ENCODE measurements at places on chromosomes 3 and 15.
A peak's percentile ranks its signal among the peaks of the same experiment; 100 is the strongest.

DNA sequence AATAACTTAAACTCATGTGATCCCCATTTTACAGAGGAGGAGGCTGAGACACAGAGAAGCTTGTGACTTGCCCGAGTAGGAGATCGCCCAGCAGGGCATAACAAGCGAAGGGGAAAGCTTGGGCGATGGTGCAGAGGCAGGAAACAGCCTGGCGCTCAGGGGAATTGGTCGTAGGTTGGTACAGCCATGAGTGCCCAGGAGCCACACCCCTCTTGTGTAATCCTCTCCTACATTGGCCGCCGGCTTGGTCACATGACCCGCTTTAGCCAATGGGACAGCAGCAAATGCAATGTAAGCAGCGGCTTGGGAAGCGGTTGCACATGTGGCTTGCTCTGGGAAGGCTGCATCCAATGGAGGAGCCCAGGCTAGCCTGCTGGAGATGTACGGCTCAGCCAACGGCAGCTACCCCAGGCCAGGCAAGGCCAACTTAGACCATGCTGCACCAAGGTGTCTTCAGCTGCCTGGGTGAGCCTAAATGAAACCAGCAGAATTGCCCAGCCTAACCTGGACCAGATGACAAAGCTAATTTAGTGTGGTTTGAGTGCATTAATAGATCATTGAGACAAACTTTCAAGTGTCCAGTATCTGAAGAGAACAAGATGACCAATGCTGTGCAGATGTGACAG lies 50.3 kb upstream of the SLC6A6 start:
- no peak for DNase-seq

DNA sequence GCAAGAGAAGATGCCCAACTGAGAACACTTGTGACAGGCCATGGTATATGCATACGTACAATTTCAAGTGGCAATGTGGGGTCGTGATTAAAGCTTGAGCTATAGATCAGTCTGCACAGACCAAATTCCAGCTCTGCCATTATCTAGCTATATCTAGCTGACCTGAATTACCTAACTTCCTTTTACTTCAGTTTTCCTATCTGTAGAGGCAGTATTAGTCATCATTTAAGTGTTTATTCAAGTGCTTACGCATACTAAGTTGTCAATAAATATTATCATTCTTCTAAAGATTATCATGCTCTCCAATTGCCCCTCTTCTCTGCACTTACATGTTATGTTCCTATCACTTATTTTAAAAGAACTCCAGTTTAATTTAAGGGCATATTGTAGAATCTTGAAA lies 87.9 kb downstream of the ARPP21 start:
- no peak for DNase-seq

- DNase-seq = no peak
Observed at GRCh38 chr3:48215876-48216275, 7.4 kb upstream of the CAMP start.

- peak; percentile 19 for DNase-seq
Observed at GRCh38 chr15:100879061-100879463, 569 bp upstream of the ALDH1A3 start.

- no peak for DNase-seq
Observed at GRCh38 chr15:72344602-72345001, 24.6 kb upstream of the CELF6 start.

DNA sequence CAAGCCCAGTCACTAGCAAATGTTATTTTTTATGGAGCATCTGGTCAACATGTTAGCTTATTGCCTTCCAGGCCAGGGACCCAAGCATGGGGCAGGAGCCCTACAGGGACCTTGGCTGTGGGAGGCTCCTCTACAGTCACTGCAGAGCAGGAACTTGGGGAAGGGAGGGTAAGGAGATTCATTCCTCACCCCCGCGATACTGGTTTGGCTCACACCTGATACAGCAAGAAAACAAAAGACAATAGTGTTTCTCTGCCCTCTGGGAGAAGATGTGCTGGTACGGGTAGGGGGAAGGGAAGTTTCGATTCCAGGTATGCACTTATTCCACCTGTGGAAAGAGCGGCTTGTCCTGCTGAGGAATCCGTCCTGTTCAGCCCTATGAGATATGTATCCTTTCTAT lies 77.6 kb downstream of the SLC12A8 start:
- DNase-seq = no peak

GRCh38 chr15:80061582-80061981 lies 2.1 kb downstream of the ZFAND6 start:
- no peak for DNase-seq

DNA sequence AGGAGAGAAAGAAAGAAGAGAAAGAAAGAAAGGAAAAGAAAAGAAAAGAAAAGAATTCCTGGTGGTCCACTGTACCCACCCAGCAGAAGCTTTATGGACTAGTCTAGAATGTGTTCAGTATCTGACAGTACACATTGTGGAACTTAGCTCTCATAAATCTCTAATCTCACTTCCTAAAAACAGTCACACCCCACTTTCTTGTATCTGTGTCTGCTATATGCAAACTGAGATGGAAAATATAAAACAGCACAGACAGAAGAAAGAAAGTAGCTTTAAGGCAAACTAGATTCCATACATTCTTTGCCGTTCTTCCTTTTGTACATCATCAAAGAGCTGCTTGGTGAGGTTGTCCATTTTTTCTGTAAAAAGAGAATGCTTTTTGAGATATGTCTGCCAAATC lies 41.1 kb upstream of the GNB5 start:
- DNase-seq = peak; percentile 52

- no peak for DNase-seq
Observed at GRCh38 chr3:126191246-126191645, 10.9 kb upstream of the ALDH1L1 start.

- DNase-seq = no peak
Observed at GRCh38 chr15:72288796-72289596, 16.6 kb upstream of the PARP6 start.

- no peak for DNase-seq
Observed at GRCh38 chr3:194275721-194276120, 75.4 kb downstream of the CPN2 start.

DNA sequence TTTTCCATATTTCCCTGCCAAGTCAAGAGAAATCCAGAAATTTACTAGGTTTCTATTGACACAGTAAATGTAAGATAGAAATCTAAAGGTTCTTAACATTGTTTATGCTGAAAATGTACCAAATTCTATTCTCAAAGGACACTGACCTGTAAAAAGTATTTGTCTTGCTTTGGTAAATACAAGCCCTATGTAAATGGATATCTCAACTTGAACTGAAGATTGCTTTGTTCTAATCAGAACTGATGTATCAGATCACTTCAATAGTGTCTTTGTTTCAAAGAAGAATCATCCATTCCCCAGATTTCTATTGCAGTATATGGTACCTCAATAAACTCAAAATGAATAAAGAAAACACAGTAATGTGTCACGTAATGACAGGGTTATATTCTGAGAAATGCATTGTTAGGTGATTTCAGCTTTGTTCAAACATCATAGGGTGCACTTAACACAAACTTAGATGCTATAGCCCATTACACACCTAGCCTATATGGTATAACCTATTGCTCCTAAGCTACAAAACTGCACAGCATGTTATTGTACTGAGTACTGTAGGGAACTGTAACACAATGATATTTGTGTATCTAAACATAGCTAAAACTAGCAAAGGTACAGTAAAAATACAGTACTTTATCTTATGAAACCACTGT lies 143.5 kb upstream of the NECTIN3 start:
- DNase-seq = no peak

Data from suppressor macrophage treated with lipopolysaccharide for 4 hours (primary cell).